Effector CD8-positive, alpha-beta T cell (primary cell): ENCODE measurements at places on chromosomes 2 and 18.

- no peak for DNase-seq
These were observed 27.9 kb upstream of the GREB1 start for GRCh38 chr2:11505652-11506610.

- no peak for DNase-seq
These were observed 182.1 kb downstream of the OSR1 start for GRCh38 chr2:19176172-19176852.

GRCh38 chr18:9741793-9742523 is 33.9 kb downstream of the RAB31 start:
- no peak for DNase-seq

DNA sequence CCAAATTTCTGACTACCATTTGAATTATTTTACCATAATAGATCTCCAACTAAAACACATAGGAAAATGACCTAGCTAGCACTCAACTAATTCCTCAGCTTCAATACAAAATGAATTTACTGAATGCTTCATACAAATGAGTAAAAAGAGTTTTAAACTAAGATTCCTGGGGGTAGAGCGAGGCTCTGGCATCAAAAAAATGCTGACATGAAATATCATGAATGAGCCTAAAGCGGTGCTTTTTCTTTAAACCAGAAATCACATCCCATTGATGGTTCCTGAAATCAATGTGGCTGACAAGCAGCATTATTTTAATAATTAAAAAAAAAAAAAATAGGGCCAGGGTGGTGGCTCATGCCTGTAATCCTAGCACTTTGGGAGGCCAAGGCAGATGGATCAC is 32.1 kb downstream of the WDR33 start:
- DNase-seq, result no peak

- no peak for DNase-seq
These were observed 35.0 kb upstream of the PSMD14 start for GRCh38 chr2:161273038-161273760.

DNA sequence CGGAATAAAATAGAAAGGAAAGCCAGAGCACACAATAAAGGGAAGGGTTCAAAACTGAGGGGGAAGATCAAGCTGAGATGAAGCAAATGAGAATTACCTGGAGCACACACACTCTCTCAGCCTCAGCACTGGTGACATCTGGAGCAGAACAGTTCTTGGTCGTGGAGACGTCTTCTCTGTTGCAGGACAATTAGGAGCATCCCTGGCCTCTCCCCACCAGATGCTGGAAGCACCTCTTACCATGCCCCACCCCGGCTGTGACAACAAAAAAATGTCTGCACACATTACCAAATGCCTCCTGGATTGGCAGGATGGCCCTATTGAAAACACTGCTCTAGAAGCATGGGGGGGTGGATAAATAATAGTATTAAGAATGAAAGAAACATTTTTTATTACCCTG is 43.6 kb upstream of the MAP3K20 start:
- DNase-seq, result no peak
